Fibroblast of skin of right biceps (primary cell): ENCODE measurements at places on chromosomes 6 and 20.

DNA sequence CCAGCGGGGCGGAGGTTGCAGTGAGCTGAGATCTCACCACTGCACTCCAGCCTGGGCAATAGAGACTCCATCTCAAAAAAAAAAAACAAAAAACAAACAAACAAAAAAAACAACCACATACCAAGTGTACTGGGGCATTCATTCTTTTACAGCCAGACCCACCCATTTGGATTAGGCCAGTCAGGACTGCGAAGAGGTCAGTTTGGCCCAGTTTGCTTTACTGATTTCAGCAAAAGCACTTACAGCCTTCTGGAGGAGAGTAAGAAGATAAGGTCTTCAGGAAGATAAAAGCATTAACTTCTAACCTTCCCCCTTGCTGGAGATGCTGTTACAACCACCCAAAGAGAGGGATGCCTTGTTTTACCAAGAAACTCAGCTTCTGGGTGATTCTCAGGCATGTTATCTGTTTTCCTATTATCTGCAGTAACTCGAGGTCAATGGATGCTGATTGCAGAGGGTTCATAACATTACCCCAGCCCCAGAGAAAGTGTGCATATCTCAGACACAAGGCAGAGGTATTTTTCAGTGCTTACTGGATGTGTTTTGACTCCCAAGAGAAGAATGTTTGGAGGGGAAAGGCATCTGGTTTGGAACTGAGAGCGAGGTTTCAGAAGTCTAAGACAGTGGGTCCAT lies 118.9 kb downstream of the RIN2 start:
- no peak for DNase-seq

DNA sequence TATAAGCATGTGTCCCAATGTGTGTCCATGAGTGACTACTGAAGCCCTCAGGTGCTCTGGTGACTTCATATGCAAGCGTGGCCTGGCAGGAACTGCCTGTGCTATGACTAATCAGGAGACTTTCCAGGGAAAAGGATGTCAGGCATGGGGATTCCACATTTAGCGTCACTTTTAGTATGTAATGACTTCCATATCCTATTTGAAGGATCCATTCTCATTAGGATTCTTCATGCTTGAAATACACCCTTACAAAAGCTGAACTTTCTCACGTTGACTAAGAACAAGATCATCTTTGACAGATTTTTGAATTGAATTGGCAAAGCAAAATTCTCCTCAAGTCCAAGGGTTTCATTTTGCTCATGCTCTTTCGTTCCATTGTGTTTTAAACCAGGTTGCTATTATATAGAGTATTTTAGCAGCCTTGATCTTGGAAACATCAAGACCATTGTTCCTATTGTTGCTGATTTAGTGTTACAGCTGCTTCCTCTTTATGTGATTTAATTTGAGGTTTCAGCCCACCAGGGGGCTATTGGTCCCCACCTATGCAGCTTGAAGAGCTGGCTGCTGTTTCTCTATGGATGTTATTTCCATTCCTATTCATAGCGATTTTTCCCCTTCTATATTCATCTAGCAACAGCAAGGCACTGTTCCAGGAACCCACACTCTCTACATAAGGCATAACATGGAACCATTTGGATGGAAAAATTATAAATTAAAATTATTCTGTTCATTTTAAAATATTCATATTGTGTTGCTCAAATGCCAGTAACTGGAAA lies 418.6 kb downstream of the CDKAL1 start:
- peak; percentile 82 for DNase-seq

- DNase-seq = no peak
Measured at GRCh38 chr6:30167101-30167500, 3.8 kb downstream of the TRIM15 start.

- peak; percentile 96 for DNase-seq
Measured at GRCh38 chr6:100620085-100620840, 155.5 kb upstream of the SIM1 start.

GRCh38 chr20:46814366-46815232 lies 80.0 kb upstream of the EYA2 start:
- peak; percentile 93 for DNase-seq

- DNase-seq = no peak
Measured at GRCh38 chr6:113668641-113669408, 188.3 kb upstream of the MARCKS start.

DNA sequence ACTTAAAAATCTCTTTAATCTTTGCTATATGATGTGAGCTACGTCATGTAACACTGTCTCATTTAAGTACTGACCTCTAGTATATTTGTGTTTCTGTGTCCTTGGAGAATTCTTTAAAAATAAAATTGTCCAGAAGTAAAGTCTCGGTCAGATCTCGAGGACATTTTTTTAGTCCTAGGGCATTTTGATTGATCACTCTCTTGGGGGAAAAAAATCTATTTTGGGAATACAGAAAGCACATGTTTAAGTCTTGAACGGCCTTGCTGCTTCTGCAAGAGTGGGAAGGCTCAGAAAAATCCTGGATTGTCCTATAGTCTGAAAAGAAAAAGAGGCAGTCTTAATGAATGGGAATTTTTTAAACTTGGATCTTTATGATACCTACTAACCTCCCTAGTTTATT lies 234.3 kb downstream of the UTRN start:
- DNase-seq = no peak

DNA sequence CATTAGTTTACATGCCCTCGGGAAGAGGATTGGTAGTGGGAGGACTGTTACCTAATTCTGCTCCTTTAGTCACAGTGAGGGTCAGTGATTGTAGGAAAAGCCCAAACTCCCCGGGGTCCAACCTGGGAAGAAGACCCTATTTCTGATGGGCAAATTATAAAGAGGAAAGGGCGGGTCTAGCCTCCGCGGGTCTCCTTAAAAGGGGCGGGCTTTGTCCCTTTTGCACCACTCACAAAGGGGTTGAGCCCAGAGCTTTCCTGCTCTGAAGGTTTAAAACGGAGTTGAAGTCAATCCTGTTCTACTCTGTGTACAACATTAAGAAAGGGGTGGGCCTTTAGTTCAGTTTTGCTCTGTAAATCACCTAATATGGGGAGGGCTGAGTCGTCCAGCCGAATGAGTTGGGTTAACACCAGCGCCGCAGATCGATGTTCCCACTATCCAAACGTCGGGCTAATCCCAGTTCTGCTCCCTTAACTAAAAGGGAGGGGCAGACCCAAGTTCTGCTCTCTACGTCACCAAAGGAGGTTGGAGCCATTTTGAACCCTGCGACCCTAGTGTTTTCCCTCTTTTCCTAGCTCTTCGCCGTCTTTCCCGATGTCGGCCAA lies 920 bp upstream of the RNF5 start:
- no peak for DNase-seq

DNA sequence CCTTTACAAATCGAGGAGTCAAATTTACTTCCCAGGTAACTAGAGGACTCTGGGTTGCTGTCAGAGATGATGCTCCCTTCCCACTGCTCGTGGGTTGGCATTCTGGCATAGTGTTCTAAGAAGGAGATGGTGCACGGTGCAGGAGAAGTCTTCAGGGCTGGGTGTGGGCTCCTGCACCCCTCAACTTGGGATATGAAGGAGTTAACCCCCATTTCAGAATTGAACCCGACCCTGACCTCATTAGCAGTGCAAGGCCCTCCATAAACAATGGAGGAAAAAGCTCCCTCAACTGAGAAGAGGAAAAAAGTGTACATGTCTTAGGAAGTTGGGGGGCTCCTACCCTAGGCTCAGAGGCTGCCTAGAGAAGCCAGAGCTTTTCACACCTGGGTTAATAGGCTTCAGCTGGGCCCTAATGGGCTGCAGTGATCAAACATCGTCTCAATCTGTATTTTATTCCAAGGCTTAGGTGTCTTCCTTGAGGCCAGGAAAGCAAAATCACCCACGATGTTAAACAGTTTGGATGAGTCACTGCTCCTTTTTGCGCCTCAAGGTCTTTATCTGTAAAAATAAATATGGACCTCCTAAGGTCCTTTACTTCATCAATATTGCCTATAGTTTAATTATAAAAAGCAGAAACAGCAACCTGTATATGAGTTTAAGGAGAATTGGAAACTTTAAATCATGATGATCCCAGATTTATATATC lies 29.4 kb downstream of the TFAP2B start:
- DNase-seq = no peak

DNA sequence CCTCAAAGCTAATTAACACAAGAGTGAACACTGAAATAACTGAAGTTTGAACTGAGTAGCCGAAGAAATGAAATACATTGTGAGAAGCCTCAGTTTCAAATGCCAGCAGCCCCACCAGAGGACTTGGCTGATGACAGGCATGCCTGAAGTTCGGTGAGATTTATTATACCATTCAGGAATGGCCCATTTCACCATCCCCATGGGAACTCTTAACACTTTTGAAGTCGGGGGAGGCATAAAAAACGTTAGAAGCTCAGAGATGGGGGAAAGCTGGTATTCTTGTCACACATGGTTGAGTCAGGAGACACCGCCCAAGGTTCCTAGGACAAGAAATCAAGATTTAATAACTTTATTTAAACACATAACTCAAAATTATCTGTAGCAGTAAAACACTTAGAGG lies 17.6 kb upstream of the SLC22A3 start:
- peak; percentile 18 for DNase-seq

DNA sequence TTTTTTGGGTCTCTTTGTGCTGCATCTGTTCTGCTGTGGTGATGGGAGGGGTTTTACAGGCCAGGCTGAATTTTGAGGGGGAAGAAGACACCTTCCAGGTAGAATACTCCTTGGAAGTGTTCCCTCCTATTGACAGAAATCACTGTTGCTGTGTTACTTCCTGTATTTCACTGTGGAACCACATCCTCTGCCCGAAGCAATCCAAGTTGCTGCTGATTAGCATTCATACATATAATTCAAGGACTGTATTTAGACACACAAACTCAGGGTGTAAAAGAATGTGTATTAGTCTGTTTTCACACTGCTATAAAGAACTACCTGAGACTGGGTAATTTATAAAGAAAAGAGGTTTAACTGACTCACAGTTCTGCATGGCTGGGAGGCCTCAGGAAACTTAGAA lies 50.6 kb upstream of the TMEM244 start:
- no peak for DNase-seq

DNA sequence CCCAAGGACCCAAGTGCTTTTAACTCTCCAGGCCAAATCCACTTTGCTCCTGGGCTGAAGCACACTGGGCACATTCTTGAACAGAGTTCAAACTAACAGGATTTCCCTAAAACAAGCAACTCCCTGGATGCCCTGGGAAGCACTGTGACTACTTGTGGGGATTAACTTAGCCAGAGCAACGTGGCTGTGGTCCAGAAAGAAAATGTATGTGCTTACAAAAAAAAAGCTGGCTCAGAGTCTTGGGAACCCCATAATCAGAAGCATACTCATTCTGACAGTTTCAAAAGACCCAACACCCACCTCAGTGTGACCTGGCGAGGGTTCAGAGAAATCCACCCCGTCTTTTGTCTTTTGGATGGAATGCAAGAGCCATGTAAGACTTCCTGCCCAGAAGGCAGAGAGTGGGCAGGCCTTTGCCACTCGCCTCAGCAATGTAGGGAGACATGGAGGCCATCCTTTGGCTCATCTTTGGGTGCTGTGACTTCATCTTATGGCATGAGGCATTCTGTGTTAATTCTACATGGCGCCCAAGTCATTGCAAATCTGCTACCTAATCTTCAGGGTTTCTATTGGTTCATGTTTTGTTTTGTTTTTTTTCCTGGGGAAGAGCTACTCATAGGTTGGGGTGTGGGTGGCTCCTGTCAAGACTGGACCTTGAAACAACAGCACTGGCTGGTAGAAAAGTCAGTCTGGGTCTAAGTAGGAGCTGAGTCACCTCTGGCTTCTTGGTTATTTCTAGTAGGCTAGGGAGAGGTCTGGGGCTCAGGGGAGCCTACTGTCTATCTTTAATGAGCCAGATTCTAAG lies 248.6 kb upstream of the SUPT3H start:
- DNase-seq = peak; percentile 98
